ENCODE measurements at places on chromosomes 1 and 21.

DNA sequence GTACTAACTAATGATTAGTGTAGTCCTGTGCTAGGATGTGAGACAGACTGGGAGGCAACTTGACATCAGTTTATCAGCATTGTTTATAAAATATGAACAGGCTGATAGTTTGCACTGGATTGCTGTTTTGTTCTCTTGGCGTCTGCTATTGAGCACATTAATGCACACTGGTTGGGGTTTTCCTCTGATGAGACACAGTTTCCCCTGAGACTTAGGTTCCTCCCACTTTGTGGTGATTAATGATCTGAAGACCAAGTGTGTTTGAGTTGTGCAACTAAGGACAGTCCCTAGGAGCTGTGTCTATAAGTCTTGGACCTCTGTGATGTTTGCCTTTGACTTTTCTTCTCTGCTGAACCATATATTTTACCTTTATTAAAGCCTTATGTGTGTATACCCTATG lies 1015.4 kb downstream of the AMY1C start:
- DNase-seq, result no peak

- DNase-seq, result peak; percentile 85
These were observed 34.4 kb upstream of the PADI1 start for GRCh38 chr1:17170571-17170970.

DNA sequence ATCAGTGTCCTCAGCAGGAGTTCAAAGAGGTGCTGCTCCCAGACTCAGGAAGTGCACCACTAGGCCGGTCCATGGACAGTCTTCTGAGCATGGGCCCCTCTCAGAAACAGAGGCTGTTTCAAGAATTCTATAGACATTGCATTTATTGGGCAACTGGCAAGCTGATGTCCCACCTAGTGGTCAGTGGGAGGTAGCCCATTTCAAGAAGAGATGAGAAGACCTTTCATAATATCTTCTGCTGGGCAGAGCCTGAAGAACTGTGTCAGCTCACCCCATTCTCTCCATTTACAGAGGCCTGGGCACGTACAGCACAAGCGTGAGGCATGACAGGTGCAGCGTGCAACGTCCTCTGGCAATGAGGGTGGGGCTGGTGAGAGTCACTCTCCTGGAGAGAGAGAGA lies 216.0 kb downstream of the DYRK1A start:
- peak; percentile 52 for DNase-seq

DNA sequence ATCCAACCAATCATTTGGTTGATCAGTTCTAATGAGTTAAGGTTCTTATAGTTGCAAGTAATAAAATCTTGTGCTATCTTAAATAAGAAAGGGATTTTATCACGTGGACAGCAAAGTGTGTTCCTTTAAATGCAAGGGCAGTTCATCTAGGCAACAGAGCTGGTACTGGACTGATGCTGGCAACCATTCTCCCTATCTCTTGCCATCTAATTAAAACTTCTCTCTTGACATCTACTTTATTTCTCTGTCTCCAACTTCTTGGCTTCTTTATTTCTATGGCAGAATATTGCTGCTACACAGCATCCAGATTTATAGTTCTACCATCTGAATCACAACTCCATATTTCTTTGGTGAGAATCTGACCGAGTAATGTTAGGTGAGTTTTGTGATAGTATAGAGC lies 115.2 kb upstream of the CACYBP start:
- DNase-seq, result no peak

Measured in AG10803 (cell line).